Activated T-helper 1 cell treated with Interleukin-2 at 50 U/mL for 16 hours (primary cell): ENCODE measurements at places on chromosomes 11 and 22.

GRCh38 chr11:111540114-111540936, at the start of gene LAYN:
Gene LAYN, plus strand, starts transcription at chr11:111540720. Its CDS starts 124 bp downstream, at chr11:111540844.
- DNase-seq, result no peak

- DNase-seq, result no peak
Measured at GRCh38 chr11:70623906-70624597, 225.7 kb downstream of the CTTN start.

DNA sequence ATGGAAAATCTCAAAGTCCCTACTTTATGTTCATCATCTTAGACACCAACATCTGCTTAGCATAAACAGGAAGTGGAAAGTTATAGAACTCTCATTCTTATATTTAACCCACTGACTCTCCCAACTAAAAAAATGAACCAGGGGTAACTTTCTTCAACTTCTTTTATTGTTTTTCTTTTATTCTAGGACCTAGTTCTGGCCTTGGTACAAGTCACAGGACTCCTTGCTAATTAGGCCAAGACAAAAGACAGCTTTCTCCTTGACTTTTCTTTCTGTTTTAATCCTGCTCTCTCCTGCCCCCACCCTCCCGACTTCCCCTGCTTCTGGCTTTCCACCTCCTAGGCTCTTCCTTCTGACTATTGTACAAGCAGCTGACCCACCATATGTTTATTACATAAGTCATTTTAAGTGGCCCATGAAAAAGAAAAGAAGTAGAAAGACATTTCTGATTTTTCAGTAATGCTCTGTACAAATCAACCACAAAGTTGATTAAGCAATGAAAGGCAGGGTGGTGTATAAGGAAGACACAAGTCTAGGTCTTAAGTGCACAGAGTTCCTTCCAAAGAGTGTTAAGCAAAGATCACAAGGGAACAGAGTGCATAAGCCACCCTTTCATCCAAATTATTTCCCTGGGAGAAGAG, 18.3 kb downstream of the JAML start:
- no peak for DNase-seq

GRCh38 chr22:36227396-36227795, 11.9 kb downstream of the APOL2 start:
- no peak for DNase-seq

DNA sequence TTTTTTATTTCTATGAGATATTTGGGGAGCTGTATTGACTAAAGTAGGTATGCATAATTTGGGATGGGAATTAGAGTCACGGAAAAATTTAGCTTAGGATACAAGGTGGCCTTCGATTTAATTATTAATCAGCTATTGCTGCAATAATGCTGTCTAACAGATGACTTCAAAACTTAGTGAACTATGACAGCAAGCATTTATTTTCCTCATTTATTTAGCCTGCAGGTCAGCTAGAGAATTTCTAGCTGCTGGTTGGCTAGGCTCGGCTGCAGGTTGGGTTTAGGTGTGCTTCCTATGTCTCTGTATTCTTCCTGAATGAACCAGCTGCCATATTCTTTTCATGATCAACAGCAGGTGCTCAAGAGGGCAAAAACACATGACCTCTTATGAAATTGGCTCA, 181.8 kb upstream of the RAG2 start:
- DNase-seq, result no peak

DNA sequence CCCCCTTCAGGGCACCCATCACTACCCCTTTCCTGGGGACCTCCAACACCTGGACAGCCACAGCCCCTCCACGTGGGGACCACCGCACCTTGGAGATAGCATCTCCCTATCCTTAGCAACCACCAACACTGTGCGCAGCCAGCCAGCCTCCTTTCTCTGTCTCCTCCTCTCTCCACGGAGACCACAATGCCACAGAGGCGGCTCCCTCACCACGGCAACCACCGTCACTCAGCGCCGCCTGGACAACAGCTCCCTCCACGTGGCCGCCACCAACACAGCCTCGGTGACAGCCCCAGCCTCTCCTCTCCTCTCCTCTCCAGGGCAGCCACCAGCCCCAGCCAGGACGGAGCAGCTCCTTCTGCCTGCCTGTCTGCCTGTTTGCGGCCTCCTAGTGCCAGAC, 10.5 kb downstream of the ELFN2 start:
- no peak for DNase-seq

DNA sequence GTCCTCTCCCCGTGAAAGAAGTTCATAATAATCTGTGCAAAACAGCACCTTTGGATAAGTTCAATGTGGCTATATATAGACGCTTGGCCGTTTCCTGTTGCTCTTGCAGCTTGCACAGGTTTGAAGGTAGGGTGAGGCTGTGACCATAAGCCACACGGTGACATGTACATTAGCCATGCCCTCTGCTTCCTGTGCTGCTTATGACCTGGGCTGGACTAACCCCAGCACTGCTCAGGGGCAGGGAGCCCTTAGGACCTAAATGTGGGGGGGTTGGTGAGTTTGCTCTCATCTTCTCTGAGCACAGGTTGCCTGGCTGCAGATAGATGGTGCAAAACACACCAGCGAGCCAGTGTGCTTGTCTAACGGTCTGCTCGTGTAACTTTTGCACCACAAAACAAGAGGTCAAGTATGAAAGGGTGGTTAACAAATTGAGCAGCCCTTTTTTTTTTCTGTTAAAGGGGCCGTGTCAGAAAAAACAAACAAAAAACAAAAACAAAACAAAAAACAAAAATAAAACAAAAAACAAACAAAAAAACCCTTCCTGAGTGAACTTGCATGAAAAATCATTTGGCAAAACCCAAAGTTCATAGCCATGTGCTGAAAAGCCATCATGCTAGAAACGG, 37.3 kb downstream of the FLI1 start:
- no peak for DNase-seq

GRCh38 chr22:27507935-27508526, 293.5 kb downstream of the MN1 start:
- no peak for DNase-seq

GRCh38 chr11:46345131-46345597, 2.1 kb upstream of the DGKZ start:
- no peak for DNase-seq

DNA sequence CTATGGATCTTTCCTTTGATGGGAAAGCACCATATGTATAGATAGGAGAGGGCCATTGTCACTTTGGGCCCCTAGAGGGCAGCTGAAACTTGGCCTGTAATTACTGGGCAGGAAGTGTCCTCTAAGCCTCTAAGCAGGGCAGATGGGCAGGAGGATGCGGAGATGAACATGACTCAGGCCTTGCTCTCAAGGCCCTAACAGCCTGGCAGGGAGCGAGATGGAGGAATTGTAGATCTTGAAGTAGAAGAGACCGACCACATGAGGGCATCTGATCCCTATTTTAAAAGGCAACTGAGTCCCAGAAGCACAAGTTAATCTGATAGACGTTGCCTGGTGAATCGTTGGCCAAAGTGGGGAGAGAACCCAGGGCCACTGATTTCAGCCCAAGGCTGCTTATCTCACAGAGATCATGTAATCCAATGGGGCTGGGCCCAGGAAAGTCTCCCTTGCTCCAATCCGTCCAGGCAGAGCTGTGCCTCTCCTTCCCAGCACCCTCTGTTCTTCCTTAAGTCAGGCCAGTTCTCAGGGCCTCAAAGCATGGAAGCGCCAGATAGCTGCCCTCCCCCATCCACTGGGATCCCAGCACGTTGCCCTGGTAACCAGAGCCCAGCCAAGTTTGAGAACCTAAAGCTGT, 2.5 kb upstream of the SEPTIN3 start:
- DNase-seq, result no peak

DNA sequence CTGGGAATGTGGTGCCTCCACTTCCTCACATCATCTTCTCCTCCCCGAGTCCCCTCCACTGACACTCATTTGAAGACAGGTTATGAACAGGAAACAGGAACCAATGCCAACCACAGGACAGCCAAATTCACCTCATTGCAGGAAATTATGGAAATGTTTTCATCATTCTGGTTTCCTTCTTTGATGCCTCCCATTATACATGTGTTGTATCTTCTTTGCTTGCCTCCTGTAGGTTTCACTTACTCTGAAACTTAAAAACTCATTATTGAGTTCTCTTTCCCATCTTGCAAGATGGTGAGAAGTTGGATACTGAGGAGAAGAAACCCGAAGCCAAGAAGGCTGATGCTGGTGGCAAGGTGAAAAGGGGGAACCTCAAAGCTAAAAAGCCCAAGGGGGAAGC, 108.5 kb downstream of the PHF21B start:
- no peak for DNase-seq

GRCh38 chr11:101046947-101047346, 82.7 kb downstream of the PGR start:
- no peak for DNase-seq

GRCh38 chr11:64492561-64492960, 98.5 kb upstream of the SLC22A12 start:
- DNase-seq, result no peak

DNA sequence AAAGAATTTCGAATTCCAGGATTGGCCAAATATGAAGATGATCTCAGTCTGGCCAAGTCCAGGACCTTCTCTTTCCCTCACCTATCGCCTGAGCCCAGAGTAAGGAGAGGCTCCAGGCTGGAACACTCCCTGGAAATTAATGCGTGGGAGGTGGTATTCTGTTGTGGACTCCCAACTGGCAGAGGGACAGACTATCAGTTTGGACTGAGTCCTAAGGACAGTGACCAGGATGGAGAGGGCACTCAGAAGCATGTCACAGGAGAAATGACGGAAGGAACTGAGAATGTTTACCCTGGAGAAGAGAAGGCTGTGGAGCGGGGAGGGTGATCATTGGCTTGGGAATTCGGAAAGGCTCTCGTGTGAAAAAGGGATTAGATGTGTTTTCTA, 84.4 kb downstream of the RPL27A start:
- DNase-seq, result no peak

DNA sequence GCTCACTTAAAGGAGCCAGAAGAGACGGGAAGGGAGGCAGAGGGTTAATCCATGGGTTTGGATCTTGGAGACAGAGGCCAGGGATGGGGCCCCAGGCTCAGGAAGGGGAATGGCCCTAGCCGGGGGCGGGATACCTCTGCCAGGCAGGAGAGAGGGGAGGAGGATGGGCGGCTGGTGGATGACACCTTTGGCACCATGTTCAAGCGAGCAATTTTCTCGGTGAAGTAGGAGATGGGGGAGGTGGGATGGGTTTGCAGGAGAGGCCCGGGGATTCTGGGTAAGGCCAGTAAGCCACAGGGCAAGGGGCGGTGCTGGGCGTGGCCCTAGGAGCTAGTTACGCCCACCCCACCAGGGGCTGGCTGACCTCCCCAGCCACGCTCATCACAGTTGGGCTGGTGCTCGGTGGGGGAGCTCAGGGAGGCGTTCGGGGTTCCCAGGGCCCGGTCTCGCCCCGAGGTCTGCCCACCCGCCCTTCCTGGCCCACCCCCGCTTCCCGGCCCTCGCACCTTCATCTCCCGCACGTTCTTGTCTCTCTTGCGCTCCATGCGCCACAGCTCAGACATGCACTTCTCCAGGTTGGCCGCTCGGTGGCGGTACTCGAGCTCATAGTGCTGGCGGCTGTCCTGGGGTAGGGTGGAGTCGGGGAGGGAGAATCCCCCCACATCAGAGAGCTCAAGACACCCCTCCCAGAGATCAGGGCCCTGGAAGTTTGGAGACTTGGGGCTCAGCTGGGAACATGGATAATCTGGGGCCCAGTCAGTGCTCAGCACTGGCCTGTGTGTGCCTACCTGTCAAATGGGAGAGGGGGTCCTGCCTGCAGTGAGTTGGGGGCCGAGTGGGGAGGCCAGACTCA, 12.7 kb downstream of the BAIAP2L2 start:
- DNase-seq, result no peak

DNA sequence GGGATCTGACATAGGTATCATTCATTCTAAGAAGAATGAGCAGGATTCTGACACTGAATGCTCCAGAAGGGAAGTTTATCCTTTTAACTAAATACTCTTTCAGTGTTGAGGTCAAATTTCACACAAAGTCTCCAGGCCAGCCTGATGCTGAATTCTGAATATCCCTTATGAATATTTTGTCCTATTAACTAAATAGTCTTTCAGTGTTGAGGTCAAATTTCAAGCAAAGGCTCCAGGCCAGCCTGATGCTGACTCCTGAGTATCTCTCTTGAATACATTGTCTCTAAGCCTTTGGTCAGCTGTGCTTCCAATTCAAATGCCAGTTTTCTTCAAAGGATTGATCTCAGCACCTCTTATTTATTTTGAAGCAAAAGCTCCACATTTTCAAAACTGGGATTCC, 676.8 kb downstream of the NTM start:
- DNase-seq, result no peak

GRCh38 chr11:70668204-70669202, 270.2 kb downstream of the CTTN start:
- DNase-seq, result no peak

DNA sequence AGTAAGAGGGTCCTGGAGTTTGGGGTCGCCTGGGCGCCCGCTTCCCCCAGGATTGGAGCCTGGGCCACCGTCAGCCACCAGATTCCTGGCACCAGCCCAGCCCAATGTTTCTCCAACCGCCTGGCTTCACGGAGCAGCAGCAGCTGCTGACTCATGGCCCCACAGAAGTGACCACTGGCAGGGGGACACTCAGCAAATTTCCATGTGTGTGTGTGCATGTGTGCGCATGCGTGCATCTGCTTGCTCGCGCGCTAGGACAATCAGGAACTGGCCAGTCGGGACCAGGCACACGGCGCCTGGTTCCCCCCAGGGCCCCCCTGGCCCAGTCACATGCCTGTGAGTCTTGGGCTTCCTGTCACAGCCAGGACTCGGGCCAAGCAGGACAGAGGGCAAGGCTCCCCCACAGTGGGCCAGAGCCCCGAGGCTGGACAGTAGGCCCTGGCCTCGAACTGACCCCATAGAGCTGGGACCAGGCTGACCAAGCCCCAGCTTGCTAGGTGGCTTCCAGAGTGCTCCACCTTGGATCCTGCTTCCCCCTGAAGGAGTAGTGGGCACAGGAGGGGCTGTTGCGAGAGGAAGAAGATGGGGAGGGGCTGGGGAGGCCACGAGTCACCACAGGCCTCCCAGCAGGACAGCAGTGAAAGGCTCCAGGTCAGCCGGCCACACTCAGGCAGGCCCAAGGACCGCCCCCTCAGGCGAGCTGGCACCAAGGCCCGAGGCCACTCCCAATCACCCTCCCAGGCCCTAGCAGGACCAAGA, 3.2 kb downstream of the CTSD start:
- no peak for DNase-seq

DNA sequence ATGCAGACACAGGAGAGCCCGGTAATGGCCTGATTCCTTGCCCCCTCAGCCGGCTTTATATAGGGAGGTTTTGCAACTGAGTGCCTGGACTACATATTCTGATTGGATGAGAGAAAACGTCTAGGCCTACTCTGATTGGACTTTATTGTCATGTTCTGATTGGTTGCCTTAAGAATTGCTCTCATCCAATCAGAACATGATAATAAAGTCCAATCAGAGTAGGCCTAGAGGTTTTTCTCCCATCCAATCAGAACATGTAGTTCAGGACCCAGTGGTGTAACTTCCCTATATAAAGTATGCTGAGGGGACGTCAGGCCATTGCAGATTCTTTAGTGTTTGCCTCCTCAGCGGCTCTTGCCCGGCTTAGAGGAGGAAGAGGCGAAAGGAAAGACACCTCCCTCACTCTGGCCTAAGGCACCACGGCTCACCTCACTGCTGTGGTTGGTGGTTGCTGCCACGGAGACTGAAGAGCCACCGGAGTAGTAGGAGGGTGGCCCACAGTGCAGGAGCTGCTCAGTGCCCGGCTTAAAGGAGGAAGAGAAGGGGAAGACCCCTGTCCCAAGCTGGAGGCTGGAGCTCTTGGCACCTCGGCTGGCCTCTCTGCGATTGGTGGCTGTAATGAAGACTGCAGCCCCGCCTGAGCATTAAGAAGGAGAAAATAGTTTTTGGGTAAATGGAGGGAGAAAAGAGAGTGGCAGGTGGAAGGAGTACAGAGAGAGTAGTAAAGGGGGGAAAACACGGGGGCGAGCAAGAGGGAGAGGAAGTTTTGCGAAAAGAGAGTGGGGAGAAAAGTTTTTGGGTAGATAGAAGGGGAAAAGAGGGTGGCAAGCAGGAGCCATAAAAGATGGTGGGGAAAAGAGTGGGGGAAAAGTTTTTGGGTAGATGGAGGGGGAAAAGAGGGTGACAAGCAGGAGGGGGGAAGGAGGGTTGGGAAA, 116.7 kb upstream of the SERPIND1 start:
- no peak for DNase-seq
